Right lobe of liver (tissue), 6 donors: ENCODE measurements at places on chromosomes 6 and 20.

GRCh38 chr6:118844915-118845314 is 49.0 kb upstream of the ASF1A start:
- DNase-seq = no peak

DNA sequence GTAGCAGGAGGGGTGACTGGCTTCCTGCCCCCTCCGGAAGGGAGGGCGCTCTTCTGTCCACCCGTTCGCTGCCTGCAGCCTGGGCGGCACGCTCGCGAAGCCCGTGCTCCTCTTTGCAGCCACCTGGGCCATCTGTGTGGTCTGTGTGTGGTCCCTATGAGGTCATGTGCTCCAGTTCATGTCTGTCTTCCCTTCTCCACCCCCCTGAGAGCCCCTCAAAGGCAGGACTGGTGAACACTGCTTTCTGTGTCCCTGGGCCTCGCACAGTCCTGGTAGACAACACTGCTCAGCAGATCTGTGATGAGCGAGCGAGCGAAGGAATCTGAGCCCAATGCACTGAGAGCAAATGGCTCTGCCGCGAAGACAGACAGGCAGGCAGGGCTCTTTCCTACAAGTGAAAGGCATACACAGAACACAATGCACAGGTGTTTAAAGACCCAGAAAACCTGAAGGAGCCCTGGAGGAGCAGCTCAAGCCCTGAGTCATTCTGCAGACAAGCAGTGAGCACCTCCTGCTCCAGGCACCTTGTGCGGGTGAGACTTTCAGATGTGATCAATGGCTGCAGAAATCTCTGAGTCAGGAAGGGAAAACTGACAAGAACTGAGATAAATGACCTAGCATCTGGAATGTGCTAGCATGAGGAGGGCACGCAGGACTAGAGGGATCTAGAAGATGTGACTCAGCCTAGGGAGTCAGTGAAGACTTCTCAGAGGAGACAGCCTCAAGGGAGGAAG is 27.1 kb downstream of the PPP1R3G start:
- no peak for DNase-seq

DNA sequence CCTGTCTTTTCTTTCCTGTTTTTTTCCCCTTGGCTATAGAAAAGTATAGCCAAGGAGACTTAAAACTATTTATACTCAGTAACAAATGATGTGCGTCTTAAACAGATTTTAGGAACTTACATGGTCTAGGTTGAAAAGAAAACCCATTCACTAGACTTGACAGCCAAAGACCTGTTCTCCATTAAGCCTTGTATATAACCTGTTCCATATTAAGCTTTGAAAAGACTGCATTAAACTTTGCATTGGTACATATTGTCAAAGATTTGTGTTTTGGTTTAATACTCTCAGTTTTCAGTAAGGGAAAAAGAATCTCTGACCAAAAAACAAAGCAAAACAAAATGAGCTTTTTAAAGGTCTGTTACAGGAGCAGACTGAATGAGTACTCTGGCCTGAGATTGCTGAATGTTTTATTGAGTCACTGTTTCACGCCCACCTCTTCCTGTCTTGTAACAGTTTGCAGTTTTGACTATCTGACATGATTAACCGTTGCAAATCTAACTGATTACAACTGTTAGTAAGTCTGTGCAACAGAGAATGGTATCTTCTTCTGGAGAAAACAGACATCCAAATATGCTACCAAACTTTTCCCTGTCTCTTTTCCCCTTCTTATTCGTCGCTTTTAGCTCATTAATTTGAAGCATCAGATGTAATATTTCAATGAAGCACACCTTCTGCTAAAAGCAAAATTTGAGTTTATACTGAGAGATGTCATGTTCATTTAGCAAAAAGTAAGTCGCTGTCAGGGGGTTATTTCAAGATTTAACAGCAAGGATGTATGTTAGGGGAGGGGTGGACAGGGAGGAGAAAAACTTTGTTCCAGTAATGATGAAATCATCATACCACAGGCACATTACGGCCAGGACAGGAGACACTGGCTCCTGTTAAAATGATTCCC is 59.1 kb upstream of the SUPT3H start:
- DNase-seq = no peak

GRCh38 chr6:26611599-26611998 is 14.8 kb downstream of the ABT1 start:
- DNase-seq = no peak

DNA sequence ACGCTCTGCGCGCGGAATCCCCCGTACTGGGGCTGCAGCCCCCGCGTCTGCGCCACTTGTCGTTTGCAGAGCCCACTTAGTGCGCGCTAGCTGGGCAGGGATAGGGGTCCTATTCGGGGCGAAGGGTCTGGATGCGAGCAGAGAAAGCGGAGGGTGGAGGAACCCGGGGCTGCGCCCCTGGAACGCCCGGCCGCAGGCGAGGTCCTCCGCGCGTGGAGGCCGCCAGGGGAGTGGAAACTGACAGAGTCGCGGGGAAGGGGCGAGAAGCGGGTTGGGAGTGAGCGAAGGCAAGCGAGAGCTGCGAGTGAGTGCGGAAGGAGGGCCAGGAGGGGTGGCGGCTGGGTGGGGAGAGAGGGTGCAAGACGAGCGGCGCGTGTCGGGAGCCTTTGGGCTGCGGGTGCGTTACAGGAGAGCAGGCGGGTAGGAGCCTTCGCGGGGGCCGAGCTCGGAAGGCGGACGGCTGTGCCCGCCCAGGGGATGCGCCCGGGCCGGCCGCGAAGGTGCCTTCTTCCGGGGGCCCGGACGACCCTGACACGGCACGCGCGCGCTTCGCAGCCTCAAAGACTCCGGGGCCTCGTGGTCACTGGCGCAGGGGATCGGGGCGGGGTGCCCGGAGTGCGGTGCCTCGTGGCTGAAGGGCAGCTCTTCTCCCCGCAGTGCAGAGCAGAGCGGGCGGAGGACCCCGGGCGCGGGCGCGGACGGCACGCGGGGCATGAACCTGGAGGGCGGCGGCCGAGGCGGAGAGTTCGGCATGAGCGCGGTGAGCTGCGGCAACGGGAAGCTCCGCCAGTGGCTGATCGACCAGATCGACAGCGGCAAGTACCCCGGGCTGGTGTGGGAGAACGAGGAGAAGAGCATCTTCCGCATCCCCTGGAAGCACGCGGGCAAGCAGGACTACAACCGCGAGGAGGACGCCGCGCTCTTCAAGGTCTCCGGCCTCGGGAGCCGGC is 1.2 kb downstream of the IRF4 start:
- no peak for DNase-seq

DNA sequence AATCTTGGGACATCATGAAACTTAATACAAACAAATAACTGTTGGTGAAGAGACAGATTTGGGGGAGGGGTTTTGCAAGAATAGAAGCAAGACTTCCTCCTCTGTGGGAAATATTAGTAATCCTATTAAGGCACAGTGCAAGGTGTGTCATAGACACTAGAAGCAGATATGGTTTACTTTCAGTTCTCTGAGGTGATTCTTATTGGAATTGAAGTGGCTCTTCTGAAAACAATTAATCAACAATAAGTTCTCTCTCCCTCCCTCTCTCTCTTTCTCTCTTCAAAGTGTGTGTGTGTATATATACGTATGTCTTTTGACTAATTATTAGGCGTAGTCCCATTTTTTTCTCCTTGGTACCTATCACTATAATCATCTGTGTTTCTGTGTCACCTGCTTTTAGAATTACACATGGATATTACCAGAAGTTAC is 99.8 kb downstream of the HIVEP2 start:
- no peak for DNase-seq

- DNase-seq = peak; percentile 65
Observed at GRCh38 chr6:20319520-20320357, 81.9 kb upstream of the E2F3 start.

DNA sequence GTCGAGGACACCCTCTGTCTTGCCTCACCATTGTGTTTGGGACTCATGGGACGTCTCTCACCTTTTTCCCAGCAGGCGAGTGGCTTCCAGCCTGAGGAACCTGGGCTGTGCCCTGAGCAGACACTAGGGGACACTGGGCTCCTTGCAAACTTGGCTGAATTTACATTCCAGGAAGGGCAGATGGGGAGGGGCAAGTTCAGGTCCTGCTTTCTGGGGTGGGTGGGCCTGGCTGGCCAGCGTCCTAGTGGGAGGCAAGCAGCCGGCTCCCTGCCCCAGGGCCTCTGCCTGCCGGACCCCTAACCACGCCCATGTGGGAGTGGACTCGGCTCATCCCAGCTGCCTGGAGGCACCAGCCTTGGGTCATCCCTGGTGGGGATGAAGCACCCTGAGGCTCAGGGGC is 48.2 kb upstream of the MLN start:
- no peak for DNase-seq

DNA sequence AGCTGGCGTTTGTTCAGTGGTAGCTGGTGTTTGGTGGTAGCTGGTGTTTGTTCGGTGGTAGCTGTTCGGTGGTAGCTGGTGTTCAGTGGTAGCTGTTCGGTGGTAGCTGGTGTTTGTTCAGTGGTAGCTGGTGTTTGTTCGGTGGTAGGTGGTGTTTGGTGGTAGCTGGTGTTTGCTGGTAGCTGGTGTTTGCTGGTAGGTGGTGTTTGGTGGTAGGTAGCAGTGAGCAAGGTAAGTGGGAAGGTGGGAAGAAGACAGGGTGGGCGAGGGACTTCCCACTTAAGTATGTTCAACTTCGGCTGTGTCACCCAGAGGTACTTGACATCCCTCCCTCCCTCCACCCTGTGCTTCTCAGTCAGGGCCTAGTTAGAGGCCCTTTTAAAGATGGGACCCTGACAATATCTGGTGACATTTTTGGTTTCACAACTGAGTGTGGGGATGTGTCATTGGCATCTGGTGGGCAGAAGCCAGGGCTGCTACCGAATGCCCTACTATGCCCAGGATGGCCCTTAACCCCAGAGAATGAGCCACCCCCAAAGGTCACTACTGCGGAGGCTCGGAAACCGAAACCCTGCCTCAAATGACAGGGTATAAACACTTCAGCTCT is 47.3 kb downstream of the BMP7 start:
- no peak for DNase-seq
